ENCODE measurements at places on chromosomes 1 and 21.

DNA sequence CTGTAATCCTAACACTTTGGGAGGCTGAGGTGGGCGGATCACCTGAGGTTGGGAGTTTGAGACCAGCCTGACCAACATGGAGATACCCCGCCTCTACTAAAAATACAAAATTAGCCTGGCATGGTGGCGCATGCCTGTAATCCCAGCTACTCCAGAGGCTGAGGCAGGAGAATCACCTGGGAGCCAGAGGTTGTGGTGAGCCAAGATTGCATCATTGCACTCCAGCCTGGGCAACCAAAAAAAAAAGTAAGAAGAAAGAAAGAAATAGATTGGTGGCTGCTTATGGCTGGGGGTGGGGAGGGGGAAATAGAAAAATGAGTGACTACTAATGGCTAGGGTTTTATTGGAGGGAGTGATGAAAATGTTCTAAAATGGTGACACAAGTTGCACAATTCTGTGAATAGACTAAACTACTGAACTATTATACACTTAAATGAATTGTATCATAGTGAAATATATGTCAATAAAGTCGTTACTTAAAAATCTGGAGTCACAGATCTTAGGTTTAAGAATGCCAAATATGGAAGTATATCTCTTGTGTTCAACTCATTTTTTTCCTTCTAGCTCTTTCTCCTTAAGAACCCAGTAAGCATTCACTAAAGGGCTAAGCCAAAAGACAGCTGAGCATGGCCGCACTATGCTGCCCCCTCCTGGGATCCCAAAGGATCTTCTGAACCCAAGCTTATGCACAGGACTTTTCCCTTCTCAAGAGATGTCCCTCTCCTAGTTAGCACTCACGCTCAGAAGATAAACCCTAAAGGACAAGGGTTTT is 3.2 kb upstream of the NPL start:
- H3K27me3 ChIP-seq: no peaks in the 10 kb centered on the region
- H3K4me3 ChIP-seq: no peak overlapping the region
- no peaks in the 10 kb centered on the region for H3K36me3 ChIP-seq

DNA sequence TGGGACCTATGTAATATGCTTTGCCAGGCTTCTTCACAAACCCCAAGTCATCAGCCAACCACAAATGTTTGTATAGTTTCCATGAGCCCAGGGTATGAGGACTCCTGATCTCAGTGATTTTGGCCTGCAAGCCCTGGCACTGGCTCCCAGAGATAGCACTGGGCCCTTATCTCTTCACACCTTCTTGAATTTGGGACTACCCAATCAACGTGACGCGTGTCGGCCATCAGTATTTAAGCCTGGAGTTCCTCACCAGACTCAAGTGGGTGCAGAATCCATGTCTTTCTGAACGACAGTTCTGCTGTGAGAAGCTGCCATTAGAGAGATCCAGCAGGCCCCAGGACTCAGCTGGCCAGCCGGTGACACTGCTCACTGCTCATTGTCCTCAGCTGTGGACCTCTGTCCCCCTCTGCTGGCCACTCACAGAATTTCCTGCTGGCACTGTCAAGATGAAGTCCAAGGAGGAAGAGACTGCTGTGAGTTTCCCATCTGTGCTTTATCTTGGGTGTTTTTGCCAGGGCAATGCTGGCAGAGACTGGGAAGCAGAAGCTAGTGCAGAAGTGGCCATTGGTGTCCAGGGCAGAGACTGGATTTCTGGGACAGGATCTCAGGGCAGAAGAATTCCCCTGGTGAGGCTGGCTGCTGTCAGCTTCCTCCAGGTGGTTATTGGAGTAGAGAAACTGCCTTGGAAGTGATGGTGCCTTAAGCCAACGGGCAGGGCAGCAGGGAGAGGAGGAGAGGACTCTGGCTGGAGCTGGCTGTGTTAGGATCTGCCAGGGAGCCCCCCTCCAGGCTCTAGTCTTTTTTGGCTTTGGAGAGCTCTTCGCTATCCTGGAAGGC is 28.4 kb downstream of the TMCC2 start:
- no peak overlapping the region for H3K4me3 ChIP-seq
- peak; percentile 88 for DNase-seq
- no peaks in the 10 kb centered on the region for H3K36me3 ChIP-seq
- no peaks in the 10 kb centered on the region for H3K27me3 ChIP-seq
- H3K27ac ChIP-seq: no peak overlapping the region
- peaks cover 4% of the 10 kb centered on the region for H3K4me1 ChIP-seq

DNA sequence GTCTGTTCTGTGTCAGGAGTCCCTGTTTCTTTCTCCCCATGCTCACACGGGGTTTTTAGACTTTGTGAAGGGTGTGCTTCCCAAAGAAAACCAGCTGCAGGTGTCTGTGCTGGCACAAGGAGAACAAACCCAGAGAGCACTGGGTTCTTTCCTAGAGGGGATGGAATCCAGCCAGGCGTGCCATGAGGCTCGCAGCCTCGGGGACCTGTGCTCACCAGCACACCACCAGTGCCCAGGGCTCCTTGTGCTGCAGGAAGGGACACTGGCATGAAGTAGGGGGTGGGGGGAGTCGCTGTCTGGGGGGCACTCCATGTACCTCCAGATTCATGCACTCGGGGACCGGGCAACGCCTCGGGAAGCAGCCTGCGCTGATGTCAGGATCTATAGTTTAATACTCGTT is 57.9 kb downstream of the AGPAT3 start:
- H3K27me3 ChIP-seq: no peaks in the 10 kb centered on the region
- no peak overlapping the region for H3K27ac ChIP-seq

DNA sequence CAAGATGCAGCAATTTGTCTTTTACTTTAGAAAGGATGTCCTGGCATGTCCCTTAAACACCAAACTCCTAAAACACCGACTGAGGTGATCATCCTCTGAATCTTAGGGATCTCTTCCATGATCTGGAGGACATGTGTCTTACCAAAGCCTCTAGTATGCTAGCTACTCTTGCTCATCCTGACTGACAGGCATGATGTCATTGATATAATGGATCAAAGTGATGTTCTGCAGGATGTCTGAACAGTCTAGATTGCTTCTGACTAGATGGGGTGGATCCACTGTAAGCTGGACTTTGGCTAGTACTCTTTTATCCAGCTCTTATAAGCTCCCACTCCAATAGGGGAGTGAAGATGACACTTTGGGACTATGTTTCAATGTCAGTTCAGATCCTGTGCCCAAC is 11.3 kb upstream of the CGN start:
- H3K27ac ChIP-seq: no peak overlapping the region
- no peak for DNase-seq
- H3K36me3 ChIP-seq: no peaks in the 10 kb centered on the region
- H3K27me3 ChIP-seq: peaks cover 45% of the 10 kb centered on the region
- peaks cover 3% of the 10 kb centered on the region for H3K4me1 ChIP-seq

All from GM23248 (cell line).